ENCODE measurements at places on chromosomes 7 and 10.

DNA sequence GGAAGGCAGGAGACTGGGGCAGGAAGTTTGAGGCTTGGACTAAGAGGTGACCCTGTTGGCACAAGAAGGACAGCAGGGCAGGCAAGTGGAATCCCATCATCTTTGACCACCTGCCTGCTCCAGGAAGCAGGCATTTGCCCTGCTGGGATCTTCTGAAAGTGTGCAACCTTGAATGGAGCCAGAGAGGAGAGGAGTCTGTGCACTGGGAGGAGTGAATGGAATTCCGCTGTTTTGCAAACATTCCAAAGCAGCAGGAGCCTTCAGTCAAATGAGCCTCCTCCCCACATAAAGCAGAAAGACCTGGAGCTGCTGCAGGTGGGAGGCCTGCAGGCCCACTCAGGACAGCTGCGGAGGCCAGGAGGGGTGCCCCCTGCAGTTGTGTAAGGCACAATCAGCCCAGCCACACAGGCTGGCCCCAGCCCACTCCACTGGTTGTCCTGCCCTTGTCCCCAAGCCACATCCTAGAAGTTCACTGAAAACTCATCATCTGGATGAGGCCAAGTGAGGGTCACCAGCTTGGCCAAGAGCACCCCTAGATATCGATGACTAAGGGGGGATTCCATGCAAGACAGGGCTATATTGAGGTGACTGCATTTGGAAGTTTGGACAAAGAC, 249.5 kb downstream of the RPS24 start:
- no peak for DNase-seq

GRCh38 chr7:33070277-33070676, 7.7 kb upstream of the NT5C3A start:
- DNase-seq: no peak

GRCh38 chr10:86938260-86938659, 19.2 kb downstream of the MMRN2 start:
- no peak for DNase-seq

DNA sequence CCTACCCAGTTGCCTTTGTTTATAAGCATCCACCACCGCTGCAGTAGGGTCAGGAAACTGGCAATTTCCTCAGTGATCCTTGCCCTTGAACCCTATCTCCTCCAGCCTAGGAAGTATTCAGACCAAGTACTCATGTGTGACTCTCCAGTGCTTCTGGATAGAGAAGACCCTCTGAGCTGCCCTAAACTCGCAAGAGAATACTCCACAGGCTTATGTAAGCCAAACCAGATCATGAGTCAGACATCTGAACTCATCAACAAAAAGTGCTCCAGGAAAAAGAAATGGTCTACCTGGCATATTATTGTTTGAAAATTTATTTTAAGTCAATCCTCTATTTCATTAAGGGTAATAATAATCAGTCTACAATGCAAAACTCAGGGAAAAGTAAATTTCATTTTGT, 101.3 kb downstream of the KAT6B start:
- no peak for DNase-seq

- no peak for DNase-seq
Measured at GRCh38 chr7:134766779-134767519, 12.5 kb upstream of the CALD1 start.

GRCh38 chr7:2046581-2047565, 185.9 kb downstream of the MAD1L1 start:
- no peak for DNase-seq

DNA sequence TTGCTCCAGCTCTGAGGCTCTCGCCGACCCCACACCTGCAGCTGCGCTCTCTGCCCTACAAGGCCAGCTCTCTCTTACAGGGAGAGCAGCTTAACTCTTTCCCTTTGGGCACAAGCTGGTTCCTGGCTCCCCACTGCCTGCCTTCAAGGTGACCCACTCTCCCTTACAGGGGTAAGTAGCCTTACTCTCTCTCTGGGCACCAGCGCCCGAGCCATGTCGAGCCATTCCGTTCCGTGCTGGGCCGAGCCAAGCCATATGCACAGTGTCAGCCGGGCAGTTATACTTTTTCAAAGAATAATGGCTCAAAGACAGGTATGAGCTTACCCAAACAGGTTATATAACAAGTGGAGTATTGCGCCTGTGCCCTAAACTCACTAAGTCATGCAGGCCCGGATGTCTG, 44.6 kb downstream of the VIM start:
- no peak for DNase-seq

GRCh38 chr7:15932318-15932717, 245.8 kb upstream of the MEOX2 start:
- DNase-seq: no peak

DNA sequence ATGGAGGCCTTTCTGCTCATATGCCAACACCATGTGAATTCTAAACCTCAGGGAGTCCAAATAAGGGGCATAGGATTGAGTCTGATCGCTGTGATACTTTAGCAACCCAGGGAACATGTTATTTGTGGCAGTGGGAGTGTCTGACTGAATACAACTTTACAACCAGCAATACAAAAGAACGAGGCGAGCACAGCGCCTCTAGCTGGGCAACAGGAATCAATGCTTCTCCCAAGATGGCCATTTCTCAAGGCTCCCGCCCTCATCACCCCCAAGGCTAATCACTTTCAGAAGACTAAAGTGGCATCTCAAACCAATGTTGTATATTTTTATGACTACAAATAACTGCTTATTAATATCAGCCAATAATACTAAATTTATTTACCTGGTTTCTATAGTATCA, 28.1 kb downstream of the YWHAG start:
- DNase-seq: no peak

GRCh38 chr7:158955146-158955870, 99.0 kb downstream of the DYNC2I1 start:
- no peak for DNase-seq

GRCh38 chr7:90892213-90892612, 296.1 kb downstream of the CDK14 start:
- DNase-seq: no peak

DNA sequence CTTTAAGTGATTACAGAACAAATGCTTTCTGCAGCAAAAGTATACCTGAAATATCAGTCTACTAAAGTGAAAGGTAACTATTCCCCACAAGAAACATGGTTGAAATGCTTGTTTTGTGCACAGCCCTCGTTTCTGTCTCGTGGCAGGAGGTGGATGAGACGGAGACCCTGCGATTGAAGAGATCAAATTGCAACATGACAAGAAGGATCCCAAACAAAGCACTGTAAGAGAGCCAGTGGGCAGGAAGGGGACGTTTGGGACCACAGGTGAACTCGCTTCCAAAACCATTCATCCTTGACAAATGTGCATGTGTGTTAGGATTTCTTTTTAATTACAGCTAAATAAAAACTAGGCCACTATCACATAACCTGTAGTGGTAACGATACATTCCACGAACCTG, 192.6 kb downstream of the CCSER2 start:
- DNase-seq: no peak

DNA sequence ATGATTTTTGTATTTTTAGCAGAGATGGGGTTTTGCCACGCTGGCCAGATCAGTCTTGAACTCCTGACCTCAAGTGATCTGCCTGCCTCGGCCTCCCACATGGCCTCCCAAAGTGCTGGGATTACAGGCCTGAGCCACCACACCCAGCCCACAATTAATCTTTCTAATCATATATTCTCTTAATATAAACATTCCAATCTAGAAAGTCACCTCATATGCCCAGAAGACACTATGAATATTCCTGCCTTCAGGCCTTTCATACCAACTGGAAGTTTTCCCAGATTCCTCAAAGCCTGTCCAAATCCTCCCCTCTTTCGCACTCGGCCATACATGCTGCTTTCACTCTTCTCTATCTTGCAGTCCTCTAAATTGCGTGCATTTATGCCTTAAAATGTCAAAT, 32.6 kb downstream of the PDZD8 start:
- no peak for DNase-seq

GRCh38 chr10:132735341-132735775, 50.6 kb downstream of the NKX6-2 start:
- no peak for DNase-seq

DNA sequence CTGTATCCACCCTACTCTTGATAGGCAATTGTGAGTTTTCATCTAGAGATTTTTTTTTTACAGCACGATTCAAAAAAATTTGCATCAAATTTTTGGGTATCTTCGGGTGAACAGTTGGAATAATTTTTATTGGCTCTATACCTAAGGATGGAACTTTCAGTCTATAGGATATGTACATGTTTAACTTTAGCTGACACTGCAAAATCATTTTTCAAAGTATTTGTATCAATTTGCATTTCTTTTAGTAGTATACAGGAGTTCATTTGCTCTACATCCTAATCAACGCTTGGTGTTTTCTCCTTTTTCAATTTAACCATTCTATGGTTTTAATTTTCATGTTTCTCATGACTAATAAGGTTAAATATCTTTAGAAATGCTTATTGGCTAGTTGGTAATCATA, 11.7 kb downstream of the MGAM2 start:
- DNase-seq: no peak

GRCh38 chr7:131371411-131371810, 43.7 kb downstream of the MKLN1 start:
- DNase-seq: no peak

DNA sequence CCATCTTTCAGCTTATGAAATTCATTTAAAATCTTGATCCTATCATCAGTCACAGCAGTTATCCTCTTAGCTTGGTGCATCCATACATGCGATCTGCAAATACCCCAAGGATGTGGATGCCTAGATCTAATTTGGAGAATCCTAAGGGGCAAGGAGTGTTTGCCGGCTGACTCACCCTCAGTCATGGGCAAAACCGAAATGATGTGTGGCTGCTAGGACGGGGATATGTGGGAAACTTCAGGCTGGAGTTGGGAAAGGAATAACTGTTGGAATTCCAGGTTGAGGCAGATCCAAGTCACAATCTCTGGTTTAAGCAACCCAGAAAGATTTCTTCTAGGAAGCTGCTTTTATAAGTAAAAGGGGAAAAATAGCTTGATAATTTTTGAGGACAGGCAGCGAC, 19.7 kb upstream of the GOT1 start:
- no peak for DNase-seq

DNA sequence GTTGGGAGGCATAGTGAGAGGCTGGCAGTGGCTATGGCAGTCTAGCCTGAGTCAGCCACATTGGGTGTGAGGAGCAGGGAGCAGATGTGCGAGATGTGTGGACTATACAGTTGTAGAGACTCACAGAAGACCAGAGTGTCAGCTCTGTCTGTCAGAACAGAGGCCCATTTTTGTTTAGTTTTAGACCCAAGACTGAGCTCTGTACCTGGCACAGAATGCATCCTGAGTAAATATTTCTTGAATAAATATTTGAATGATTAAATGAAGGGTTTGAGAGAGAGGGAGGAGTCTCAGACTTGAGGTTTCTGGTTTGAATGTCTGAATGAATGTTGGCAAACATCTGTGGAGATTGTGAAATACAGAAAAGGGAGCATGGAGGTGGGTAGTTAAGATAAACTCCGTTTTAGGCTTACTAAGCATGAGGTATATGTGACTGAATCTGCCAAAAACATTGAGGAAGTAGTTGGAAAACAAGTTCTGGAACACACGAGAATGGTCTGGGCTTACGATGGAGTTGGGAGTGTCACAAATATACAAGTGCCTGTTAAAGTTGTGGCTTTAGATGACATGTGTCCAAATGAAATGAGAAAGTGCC, 3.6 kb downstream of the SEC23IP start:
- no peak for DNase-seq

- no peak for DNase-seq
Measured at GRCh38 chr7:156195276-156195675, 383.0 kb upstream of the SHH start.

- DNase-seq: no peak
Measured at GRCh38 chr7:135518748-135519147, 8.8 kb upstream of the CNOT4 start.

GRCh38 chr7:150986099-150986512, 4.7 kb upstream of the NOS3 start:
- no peak for DNase-seq

- no peak for DNase-seq
Measured at GRCh38 chr7:44111761-44112160, 7.6 kb downstream of the AEBP1 start.

DNA sequence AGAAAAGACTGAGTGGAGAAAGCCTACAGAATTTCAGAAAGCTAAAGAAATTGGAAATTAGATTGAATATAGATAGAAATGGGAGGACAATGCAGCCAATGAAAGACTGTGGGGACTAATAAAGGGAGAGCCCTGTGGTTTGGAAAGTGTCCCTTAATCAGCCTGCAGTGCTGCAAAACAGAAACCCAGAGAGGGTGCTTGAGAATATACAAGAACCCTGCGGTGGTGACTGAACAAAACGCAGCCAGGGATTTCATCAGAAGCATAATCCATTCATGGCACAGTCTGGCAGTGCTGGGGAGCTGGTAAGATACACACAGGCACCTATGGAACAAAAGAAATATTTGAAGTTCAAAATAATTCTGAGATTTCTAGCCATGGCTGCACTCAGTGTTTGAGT, 19.1 kb downstream of the CEP41 start:
- no peak for DNase-seq

All from activated naive CD4-positive, alpha-beta T cell (primary cell).